ENCODE measurements at places on chromosomes 12 and 14.

- no peak for DNase-seq
These were observed 5.9 kb downstream of the DDX55 start for GRCh38 chr12:123607756-123608155.

DNA sequence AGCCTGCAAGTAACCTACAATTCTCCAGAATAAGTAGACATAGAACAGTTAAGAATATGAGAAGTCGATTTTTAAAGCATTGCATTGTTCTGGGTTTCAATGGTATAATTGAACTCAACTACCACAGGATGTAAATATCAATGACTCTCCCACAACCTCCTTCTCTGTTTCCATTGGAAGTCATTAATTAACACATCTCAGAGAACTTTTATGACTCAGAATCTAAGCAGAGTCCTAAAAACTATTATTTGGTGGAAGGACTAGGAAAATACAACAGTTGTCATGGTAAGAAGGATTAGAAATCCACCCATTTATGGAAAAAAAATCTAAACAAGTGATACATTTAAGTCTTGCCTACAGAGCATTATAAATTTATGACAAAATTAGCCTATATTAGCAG lies 21.1 kb upstream of the CPNE8 start:
- DNase-seq, result no peak

- no peak for DNase-seq
These were observed 12.2 kb downstream of the PRORP start for GRCh38 chr14:35134329-35135123.

DNA sequence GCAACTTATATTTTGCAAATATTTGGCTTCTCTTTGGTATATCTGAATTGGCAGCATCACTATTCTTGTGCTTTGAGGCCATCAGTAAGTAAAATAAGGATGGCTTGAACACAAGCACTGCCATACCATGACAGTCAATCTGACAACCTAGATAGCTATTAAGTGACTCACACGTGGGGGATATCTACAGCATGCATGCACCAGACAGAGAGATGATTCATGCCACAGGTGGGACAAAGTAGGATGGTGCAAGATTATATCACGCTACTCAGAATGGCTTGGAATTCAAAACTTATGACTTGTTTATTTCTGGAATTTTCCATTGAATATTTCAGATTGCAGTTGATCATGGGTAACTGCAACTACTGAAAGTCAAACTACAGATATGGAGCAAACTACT lies 675.6 kb upstream of the MDGA2 start:
- DNase-seq, result no peak

GRCh38 chr14:105422695-105423487 lies 3.3 kb downstream of the MTA1 start:
- no peak for DNase-seq

DNA sequence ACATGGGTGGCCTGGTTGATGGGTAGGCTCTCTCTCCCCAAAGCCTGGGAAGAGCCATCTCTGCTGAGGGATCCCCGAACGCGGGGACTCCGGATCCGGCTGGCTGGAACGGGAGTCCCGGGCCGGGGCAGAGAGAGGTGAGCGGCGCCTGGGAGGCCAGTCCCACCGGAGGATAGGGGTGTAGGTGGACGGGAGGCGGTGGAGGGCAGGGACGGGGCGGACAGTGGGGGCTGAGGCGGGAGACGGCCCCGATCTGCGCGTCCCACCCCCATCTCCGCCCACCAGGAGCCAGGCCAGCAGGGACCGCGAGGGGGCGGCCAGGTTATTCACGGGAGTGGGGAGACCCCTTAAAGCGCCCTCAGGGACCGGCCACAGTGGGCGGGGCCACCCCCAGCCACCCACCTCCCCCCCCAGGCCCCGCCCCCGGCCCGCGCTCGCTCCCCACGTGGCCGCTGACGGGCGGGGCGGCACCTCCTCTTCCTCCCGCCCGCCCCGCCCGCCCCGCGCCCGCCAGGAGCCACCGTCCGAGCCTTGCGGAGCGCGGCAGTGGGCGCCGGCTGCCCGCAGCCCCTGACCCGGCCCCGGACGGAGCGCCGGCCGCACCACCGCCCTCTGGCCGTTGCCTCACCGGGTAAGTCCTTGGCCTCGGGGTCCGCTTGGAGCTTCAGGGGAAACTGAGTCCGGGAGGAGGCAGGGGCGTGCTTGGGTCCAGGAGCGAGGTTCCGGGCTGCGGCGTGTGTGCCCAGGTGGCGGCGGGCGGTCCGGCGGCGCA lies at the start of gene INF2:
Gene INF2 (plus strand): TSS at position 510 of the 772 bp plus-strand sequence. CDS start 11,748 bp downstream, outside the sequence.
- DNase-seq, result no peak

DNA sequence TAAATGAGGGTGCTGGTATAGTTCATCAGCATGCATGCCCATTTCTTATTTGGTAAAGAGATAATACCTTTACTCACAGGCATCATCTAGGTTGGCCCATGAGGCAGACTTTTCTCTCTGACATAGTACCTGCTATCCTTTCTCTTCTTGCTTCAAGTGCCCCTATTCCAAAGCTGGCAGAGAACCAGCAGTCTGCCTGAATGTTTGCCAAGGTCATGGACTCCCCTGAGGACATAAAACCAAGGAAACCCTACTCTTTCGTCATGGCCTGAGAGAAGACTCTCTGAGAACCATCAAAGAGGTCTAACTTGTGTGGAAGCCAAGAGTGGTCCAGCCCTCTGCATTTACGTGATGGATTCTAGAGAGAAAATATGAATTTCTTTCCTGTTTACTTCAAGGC lies 11.9 kb downstream of the PPP1R36 start:
- no peak for DNase-seq

DNA sequence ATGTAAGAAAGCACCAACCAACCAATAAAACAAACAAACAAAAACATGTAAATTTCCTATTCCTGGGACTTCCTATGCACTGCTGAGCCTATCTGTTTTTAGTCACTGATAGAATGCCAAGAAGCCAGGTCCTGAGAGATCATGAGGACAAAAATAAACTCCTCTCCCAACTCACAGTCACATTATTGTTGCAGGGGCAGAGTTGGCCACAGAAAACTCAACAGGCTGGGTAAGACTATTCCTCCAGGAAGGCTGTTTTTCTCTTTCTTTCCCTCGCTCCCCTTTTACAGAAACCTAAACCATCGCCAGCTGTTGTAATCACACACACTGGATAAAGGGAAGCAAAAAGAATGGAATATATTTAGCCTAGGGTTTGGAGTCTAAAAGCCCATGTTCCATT lies 55.8 kb upstream of the METAP2 start:
- no peak for DNase-seq

GRCh38 chr12:2982361-2982760 lies 23.2 kb downstream of the TEAD4 start:
- no peak for DNase-seq

DNA sequence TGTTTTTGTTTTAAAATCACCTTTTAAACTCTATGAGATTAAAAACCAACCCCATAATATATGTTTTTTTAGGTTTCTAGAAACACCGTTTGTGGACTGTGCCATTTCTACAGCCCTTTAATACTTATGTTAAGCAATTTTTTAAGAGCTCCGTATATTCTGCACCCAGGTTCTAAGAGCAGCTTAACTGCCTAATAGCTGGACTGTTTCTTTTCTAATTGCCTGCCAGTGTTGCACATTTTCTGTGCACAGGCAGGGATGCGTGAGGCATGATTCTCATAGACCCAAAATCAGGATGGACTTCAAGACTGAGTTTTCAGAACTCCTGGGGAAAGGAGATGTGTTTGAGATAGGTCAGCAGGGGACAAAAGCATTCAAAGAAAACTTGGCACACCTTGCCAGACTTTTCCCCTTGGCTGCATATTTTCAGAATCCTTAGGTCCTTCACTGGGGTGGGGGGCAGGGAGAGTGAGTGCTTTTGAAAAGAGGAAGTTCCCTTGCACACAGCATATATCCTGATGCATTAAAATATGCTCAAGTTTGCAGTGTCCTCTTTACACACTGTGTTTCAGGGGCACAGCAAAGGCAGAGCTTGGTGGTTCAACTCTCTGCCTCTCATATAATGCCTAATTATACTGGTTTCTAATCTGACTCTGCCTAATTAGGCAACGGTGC lies 27.9 kb downstream of the TMEM30B start:
- DNase-seq, result no peak

- DNase-seq, result no peak
These were observed 168.8 kb downstream of the ANO4 start for GRCh38 chr12:100963381-100963780.

DNA sequence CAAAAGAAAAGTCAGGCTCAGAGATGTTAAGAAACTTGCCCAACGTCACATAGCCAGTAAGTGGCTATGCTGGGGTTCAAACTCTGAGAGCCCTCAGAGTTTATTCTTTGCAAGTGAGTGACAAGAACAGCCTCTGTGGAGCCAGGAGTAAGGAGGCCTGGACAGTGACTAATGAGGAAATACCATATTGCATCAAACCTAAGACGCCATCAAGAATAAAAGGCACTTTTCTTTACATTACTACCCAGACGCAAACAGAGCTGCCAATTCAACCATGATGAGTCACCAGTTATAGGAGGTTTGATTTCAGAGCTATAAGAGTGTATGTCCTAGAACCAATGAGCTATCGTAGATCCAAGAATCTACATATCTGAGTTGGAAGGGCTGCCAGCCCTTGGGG lies 9.4 kb downstream of the TNFRSF1A start:
- DNase-seq, result no peak

- DNase-seq, result no peak
These were observed 5.4 kb downstream of the SAMD4A start for GRCh38 chr14:54572316-54572715.

GRCh38 chr14:64584190-64584589 lies 34.4 kb downstream of the PPP1R36 start:
- no peak for DNase-seq

DNA sequence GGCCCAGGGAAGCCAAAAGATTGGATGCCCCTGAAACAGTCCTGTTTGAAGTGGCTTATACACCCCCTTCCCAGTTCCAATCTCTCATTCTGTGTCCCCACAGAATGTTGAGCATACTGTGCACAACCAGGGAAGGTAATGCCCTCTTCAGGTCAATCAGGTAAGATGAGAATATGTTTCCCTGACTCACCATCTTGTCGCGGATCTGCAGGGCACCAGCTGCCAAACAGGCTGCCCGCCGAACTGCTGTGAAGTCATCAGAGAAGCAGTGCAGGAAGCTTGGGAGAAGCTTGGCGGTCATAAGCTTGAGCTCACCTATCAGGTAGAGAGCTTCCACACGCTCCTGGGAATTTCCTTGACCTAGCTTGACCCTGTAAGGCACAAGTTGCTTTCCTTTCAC lies 9.6 kb downstream of the RIOX1 start:
- no peak for DNase-seq

DNA sequence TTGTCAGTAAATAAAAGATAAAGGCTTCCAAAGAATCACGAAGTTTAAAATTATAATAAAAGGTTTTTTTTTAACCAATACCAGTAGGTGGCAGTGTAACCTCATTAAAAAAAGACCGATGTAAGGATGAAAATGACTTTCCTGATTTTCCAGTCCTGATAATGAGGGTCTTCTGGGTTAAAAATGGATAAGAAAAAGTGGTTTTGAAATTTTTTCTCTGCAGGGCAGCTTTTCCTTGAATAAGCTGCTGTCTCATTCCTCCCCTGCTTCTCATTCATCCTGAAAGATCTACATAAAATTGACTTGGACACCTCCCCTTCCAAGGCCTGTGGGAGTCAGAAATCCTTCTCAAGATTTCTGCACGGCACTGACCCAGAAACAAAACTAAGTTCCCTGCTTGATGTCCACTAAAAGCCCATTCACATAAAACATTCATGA lies 58.9 kb upstream of the FBXO33 start:
- peak; percentile 52 for DNase-seq

DNA sequence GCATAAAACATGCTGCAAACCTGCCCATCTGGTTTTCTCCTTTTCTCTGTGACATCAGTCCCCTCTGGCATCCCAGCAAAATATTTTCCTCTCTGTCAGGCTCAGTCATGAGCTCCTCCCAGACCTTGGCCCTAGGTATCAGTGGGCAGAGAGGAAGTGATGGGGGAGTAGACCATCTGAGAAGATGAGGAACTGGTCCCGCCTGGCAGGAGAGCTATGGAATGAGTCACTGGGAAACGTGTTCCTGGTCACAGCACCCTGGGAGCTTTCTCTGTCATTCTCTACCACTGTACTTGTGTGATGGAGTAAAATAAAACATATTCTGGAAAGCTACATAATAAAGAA lies 5.0 kb upstream of the SRSF9 start:
- DNase-seq, result no peak

DNA sequence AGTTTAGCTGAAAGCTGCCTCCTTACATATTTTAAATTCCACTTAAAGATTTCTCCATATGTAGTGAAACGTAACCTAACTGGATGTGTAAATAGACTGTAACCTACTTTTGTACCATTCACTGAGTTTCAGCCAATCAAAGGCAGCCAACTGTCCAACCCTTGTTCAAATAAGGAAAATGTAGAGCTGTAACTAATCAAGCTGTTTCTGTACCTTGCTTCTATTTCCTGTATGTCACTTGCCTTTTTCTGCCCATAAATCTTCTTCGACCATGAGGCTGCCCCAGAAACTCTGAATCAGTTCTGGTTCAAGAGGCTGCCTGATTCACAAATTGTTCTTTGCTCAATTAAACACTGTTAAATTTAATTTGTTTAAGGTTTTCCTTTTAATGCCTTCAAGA lies 6.3 kb downstream of the SLC7A8 start:
- peak; percentile 74 for DNase-seq

DNA sequence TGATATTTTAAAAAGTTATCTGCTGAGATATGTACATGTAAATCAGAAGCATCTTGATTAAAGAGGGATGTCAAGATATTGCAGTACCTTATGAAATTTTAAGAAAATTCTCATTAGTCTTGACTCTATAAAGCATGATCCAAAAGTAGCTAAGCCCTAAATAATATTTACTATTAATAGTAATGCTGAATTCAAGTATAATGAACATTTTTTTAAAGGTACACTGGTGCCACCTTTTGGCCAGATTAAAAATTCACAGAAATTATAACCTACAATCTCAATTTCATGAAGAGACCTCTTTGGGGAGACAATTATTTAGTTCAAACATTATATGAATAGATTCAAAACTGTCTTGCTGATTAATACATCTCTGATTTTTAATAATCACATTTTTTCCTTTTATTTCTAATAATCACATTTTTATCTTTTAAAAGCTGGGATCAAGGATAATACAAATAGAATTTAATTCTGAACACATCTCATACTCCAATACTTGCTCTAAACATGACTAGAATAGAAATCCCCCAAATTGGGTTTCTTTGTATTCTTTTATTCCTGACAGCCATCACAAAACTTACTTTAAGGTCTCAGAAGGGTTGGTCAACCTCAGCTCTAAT lies 13.4 kb downstream of the AKAP5 start:
- DNase-seq, result no peak

- DNase-seq, result no peak
These were observed 3.9 kb upstream of the HDAC7 start for GRCh38 chr12:47823422-47824086.

DNA sequence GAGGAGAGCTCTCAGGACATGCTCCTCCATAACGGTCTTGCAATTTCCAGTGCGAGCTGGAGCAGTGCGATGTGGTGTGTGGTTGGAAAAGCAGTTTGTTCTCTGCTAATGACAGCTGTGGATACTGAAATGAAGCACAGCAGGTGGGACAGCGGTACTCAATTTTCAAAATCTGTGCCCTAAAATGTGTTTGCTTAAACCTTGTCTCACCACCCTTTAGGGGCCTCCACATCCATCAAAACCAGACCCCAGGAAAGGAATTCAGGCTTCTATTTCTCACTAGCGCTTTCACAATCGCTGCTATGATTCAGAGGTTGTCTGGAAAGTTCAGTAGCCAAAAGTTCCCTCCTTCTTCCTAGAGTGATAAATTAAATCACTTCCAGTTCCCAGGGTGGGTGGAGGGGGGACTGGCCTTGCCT lies 440.8 kb downstream of the EGLN3 start:
- DNase-seq, result no peak

GRCh38 chr14:65506801-65507200 lies 94.3 kb downstream of the FUT8 start:
- no peak for DNase-seq
